NCI-H2081 (cell line): ENCODE measurements at places on chromosomes 12 and 14.

- DNase-seq, result no peak
These were observed 6.6 kb downstream of the TMEM263 start for GRCh38 chr12:106962286-106962685.

DNA sequence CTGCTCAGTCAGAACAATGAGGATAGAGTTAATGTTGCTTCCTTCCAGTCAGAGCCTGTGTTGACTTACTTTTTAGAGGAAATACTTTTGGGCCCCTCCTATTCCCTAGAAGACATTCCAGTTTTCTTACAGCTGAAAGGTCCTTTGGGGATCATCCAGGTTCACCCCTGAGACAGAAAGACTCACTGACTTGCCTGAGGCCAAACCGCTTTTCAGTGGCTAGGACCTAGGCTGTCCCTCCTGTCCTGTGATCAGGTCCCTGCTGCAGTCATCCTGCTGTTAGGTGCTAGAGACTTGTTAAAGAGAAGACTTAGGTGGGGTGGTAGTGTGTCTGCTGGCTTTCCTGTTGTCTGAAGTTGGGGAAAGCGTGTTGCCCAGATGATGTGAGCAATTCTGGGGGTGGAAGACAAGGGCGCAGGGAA is 39.6 kb downstream of the SUSD6 start:
- DNase-seq, result no peak

GRCh38 chr12:10012630-10013330 is 2.4 kb downstream of the CLEC12B start:
- DNase-seq, result no peak

GRCh38 chr12:29578731-29579130 is 81.2 kb upstream of the OVCH1 start:
- no peak for DNase-seq

- DNase-seq, result no peak
These were observed 153.2 kb downstream of the TMEM132C start for GRCh38 chr12:128420163-128420562.

GRCh38 chr14:70108419-70108818 is 80.3 kb downstream of the SLC8A3 start:
- DNase-seq, result no peak

- no peak for DNase-seq
These were observed 74.9 kb upstream of the CMKLR1 start for GRCh38 chr12:108414021-108414420.

DNA sequence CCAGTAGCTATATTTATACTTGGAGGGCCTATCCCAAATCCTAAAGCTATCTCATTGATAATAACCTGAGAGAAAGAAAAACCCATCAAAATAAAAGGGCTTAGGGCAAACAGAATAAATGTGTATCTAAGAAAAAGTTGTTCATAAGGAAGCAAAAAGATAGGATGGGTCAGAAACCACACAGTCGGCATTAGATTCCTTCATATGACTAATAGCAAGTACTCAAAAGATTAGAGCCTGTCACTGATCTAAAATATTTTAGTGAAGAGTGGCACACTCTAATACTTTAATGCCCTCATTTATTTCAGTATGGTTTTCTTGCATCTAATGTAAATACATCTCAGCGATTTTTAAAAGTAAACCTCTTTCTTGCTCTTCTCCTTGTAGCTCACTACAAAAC is 17.1 kb upstream of the NAV3 start:
- no peak for DNase-seq

- DNase-seq, result no peak
These were observed 30.6 kb downstream of the STK38L start for GRCh38 chr12:27274706-27275105.

- no peak for DNase-seq
These were observed 35.0 kb downstream of the ACADS start for GRCh38 chr12:120760349-120761254.

DNA sequence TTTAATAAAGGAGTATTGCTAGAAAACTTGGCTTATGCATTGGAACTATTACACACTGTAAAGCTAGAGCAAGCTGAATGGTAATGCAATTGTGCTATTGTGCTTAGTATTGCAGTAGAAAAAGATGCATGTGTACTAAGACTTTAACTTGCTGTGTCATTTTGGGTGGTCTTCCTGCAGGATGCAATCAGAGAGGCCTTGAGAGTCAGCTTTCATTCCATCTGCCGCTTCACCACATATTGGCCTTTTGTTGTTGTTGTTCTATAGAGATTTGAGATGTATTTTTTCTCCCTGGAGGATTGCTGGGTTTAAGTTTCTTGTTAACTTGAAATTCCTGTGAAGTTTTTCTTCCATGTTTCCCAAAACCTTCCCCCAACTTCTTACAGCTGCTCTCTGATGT is 449.7 kb downstream of the TMTC2 start:
- no peak for DNase-seq

DNA sequence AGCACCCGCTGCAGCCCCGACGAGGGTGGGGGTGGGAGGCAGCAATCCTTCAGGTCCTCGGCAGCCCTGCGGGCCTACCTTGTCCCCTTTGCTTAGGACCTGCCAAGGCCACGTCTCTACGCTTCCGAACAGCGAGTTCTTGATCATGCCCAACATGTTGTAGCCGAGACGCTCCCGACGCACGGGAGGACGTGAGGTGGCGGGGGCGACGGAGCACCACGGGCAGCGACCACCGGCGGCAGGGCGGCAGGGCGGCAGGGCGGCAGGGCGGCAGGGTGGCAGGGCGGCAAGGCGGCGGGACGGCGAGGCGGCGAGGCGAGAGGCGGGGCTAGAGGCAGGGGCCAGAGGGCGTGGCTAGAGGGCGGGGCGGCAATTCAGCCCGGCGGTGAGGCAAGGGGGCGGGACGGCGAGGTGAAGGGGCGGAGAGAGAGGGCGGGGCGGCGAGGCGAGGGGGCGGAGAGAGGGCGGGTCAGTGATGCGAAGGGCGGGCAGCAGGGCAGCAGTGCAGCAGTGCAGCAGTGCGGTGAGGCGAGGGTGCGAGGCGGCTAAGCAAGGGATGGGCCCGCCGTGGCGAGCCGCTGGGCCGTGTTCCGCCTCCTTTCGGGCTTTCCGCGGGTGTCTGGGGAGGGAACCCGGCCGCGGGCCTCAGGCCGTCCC is at the start of gene HEBP1:
HEBP1 (minus strand) TSS at position 307 of the 657 bp plus-strand sequence; CDS start at position 156, 151 bp downstream.
- DNase-seq, result peak; percentile 89

DNA sequence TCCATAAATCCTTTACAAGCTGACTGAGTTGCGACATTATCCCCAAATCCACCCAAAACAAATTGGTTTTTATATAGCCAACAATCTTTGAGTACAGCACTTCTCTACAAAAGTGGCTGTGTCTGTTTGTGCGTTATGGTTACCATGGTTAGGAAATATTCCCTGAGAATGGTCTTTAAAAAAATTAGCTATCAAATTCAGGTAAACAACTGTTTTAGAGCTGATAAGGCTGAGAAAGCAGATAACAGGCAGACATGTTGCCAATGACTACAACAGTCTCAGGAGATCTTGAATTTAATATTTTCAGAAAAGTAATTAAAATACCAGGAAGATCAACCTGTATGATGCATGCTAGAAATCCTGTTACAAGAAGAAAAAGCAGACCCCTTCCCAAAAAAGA is 248.0 kb downstream of the RASSF9 start:
- DNase-seq, result no peak

GRCh38 chr14:104801520-104802393 is 856 bp downstream of the ZBTB42 start:
- no peak for DNase-seq

GRCh38 chr12:49930515-49931288 is 19.8 kb upstream of the AQP2 start:
- no peak for DNase-seq

DNA sequence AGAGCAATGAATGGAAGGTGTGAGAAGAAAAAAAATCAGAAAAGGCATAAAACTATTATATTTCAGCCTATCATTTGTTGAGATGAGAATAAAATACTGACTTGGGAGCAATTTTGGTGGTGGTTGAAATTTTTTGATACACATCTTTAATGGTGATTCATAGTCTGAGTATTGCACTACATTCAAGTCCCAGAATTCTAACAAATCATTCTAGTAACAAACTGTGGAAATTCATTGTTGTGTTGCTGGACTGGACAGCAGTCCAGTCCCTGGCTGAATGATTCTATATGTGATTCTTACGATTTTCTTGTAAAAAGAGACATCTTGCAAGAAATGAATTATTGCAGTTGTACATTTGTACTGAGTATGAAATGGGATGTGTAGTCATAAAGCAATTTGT is 268.6 kb downstream of the TRHDE start:
- no peak for DNase-seq

DNA sequence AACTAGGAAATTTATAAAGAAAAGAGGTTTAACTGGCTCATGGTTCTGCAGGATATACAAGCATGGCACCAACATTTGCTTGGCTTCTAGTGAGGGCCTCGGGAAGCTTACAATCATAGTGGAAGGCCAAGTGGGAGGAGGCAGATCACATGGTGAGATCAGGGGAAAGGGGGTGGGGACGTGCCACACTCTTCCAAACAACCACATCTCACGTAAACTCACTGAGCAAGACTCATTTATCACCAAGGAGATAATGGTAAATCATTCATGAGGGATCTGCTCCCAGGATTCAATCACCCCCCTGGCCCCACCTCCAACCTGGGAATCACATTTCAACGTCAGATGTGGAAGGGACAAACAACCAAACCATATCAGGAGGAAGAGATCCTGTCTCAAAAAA is 35.8 kb downstream of the NUMB start:
- no peak for DNase-seq

DNA sequence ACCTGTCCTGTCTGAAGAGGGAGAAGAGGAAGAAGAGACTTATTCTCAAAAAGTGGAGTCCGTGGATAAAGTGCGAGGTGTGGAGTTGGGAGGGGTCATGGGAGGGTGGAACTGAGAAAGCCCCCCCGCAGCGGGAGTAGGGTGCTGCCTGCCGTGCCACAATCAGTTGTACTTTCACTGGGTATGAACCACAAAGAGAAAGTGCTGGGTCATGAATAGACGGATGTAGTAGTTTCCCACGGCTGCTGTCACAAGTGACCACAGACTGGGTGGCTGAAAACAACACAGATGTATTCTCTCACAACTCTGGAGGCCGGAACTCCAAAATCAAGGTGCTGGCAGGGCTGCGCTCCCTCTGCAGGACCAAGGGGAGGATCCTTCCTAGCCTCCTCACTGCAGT is 5.5 kb downstream of the DNAH10 start:
- no peak for DNase-seq

- peak; percentile 63 for DNase-seq
These were observed 59.3 kb downstream of the C14orf132 start for GRCh38 chr14:96098309-96098998.

DNA sequence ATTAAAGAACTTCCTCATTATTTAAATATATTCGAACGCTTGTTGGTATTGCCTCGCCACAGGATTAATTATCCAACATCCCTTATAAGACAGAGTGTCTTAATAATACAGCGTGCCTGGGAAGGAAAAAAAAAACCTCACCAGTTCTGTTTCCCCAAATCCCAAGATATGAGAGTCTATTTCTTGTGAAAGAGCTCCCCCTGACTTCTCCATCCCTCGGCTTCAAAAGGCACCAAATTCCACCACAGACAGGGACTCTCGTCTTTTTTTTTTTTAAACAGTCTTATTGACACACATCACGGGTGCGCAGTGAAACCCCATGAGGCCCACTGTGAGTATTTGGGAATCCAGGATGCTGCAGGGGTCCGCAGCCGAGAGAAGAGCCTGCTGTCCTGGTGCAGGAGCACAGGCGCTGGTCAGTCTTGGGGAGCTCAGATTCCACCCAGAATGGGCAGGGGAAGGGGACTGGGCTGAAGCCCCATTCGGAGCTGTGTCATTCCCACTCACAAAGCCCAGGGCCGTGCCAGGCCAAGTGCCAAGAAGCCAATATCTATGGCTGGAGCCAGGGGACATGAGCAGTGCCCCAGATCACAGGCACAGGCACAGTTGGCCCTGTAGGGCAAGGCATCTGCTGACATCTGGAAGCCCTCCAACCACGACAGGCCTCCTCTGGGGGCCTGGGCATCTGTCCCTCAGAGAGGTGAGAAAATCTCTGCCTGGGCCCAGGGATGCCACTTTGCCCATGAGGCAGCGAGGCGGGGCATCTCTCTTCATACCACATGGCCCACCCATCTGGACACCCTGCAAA is 71.9 kb downstream of the BCL11B start:
- DNase-seq, result no peak

DNA sequence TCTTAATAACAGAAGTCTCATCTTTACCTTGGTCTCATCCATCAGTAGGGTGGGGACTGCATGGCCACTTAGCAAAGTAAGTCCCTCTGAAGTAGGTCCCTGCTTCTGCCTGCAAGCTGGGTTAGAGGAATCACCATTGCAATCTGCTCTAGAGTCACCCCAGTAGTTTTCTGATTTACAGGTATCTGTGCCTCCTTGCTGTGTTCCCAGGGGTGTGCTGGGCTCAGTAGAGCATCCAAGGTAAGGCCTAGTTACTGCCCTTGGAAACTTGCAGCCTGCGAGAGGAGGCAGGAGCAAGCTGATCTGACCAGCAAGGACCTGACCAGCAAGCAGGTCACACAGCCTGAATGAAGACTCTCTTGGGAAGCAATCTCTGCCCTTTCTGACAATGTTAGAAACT is 160.8 kb upstream of the GSC start:
- no peak for DNase-seq

- DNase-seq, result no peak
These were observed 244.8 kb downstream of the TMTC2 start for GRCh38 chr12:82931349-82932116.

- no peak for DNase-seq
These were observed 125.1 kb downstream of the CRADD start for GRCh38 chr12:93802293-93802692.

GRCh38 chr12:3168223-3169221 is 91.3 kb downstream of the TSPAN9 start:
- no peak for DNase-seq

DNA sequence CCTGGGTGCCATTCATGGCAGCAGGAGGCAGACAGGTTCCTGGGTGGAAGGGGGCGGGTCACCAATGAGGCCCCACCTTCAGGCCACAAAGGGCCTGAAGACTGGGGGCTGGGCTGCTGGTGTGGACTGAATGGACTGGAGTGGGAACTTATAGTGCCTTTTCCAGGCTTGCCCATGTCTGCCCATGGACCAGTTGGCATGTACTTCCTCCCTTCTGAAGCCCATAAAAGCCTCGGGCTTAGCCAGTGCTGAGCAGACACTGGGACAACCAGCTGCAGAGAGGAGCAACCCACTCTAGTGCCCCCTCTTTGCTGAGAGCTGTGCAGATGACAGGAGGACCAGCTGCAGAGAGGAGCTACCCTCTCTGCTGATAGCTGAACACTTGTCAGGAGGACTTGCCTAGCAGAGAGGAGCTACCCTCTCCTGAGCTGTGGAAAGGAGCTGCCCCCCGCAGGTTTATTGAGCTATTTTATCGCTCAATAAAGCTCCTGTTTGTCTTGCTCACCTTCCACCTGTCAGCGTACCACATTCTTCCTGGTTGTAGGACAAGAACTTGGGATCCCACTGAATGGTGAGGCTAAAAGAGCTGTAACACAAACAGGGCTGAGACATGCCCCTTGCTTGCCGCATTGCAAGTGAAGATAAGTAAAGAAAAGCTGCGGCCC is 34.0 kb downstream of the APAF1 start:
- DNase-seq, result no peak
